Pancreas (tissue), 10 donors: ENCODE measurements at places on chromosomes 3 and 15. TPM values are rescaled to one million over a fixed set of nuclear protein-coding genes. Genes with fewer than 3 reads are reported as not detected.

The SLC22A14 gene
- total RNA-seq = 0.12 TPM

The CGNL1 gene
- 30.6 TPM for total RNA-seq

The TMCO5A gene
- not detected for total RNA-seq

The FEZF2 gene
- not detected for total RNA-seq

The ZNF385D gene
- 0.57 TPM for total RNA-seq

The ECE2 gene
- 8.4 TPM for total RNA-seq

The PLIN1 gene
- total RNA-seq = 0.47 TPM

The TMEM212 gene
- total RNA-seq = not detected

The ISLR2 gene
- total RNA-seq = 0.09 TPM

The ADAMTS9 gene
- total RNA-seq = 15.5 TPM

GRCh38 chr3:151345859-151346258, 16.5 kb upstream of the P2RY13 start:
- no peaks in the 10 kb centered on the region for H3K4me1 ChIP-seq
- no peak overlapping the region for H3K4me3 ChIP-seq
- H3K27me3 ChIP-seq = no peaks in the 10 kb centered on the region
- H3K27ac ChIP-seq = no peak overlapping the region
- H3K36me3 ChIP-seq = no peaks in the 10 kb centered on the region
- DNase-seq = no peak

DNA sequence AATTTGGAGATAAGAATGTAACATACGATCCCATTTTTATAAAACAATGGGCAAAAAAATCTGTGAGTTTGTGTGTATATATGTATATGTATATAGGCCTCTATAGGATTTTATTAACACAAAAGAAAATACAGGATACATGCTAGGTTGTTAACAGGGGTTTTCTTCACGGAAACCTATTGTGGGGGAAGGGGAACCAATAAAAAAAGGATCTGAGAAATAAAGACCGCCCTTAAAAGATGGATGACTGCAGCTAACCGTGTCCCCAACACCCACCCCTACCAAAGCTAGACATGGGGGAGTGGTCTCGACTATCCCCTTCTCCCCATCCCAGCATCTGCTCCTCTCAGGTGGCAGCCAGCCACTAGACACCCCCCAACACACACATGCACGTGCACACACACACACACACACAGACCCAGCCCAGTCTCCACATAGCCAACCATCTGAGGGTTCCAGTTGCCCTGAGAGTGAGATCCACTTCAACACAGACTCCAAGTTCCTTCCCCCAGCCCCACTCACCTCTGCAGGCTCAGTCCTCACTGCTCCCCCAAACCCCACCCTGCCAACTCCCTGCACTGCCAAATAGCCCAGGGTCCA, 132.9 kb downstream of the TPRA1 start:
- H3K4me1 ChIP-seq = no peaks in the 10 kb centered on the region
- H3K36me3 ChIP-seq = no peaks in the 10 kb centered on the region
- peaks cover 5% of the 10 kb centered on the region for H3K27me3 ChIP-seq
- no peak for DNase-seq
- H3K4me3 ChIP-seq = no peak overlapping the region
- H3K27ac ChIP-seq = no peak overlapping the region

DNA sequence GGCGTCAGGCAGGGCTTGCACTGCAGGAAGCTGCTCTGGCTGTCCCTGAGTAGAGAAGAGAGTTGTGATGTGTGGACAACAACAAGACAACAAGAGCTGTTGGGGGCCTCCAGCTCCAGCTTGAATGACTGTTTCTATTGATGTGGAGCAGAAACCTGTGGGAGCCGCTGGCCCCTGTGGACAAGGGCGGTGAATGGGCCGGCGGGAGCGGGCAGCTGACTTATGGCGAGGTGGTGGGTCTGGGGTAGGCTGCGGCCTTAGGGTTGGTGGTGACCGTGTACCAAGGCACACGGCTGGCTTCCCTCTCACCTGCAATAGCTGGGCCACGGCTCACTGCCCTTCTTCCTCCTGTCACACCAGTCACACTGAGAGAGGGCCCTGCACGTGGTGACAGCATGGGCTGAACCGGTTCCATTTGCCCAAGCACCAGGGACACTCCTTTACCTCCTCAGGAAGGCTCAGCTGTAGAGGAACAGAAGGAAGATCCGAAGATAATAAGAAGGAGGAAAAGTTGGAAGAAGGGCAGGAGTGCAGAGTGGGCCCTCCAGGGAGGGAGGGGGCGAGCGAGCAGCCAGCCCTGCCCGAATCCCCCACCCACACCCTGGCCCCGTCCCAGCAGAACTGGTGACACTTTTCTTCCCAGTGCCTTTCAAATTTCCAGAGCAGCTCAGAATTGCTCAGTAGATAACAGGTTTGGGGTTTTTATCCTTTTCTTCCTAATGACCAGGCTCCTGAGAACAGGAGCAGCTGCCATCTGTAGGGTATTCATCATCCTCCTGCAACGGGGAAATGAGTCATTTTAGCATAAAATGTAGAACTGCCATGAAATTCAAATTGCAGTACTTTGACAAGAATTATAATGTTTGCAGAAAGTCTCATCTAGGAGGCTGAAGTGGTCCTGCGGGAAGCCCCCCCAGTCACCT, 136.9 kb downstream of the TJP1 start:
- peaks cover 17% of the 10 kb centered on the region for H3K4me1 ChIP-seq
- H3K27ac ChIP-seq = no peak overlapping the region
- DNase-seq = peak; percentile 64
- H3K36me3 ChIP-seq = no peaks in the 10 kb centered on the region

DNA sequence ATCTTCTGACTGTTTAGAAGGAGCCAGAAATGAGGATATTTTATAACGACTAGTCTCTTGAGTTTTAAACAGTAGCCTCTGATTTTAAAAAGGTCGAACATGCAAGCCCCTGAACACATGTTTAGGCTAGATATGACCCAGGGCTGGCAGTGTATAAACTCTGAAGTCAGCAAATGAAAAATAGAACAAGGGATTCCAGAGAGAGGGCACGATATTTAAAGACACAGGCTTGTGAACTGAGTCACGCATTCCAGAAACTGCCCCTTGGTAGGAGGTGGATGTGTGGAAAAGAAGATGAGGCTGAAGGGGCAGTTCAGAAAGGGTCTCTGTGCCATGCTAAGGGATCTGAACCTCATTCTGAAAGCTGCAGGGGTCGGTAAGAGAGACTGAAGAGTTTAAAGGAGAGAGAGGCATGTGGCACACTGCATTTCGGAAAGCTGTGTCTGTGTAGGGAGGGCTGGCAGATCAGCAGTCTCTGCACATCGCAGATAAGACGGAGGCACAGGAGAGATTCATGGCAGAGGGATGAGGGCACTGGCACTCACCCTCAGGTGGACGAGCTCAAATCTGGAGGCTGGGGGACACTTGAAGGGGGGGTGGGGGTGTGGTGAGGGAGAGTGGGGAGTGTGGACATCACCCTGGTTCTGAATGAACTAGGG, 22.1 kb downstream of the ST8SIA2 start:
- H3K27ac ChIP-seq = no peak overlapping the region
- no peak overlapping the region for H3K4me3 ChIP-seq
- DNase-seq = no peak
- H3K4me1 ChIP-seq = no peaks in the 10 kb centered on the region
- H3K36me3 ChIP-seq = no peaks in the 10 kb centered on the region

GRCh38 chr3:129481766-129482332, 41.8 kb downstream of the IFT122 start:
- H3K27ac ChIP-seq = no peak overlapping the region
- no peaks in the 10 kb centered on the region for H3K4me1 ChIP-seq
- H3K36me3 ChIP-seq = peaks cover 48% of the 10 kb centered on the region
- H3K27me3 ChIP-seq = no peaks in the 10 kb centered on the region

DNA sequence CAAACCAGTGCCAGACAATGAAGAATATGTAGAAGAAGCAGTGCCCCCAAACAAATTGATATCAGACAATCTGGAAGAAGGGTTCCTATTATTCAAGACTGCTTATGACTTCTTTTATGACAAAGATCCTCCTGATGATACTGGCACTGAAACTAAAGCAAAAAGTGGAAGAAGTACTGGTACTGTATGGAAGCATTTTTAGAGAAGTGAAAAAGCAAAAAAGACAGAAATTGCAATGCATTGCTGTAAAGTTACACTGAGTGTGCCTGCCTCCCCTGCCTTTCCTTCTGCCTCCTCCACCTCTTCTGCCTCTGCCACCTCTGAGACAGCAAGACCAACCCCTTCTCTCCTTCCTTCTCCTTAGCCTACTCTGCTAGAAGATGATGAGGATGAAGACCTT, 167.6 kb downstream of the PLCL2 start:
- no peak for DNase-seq
- no peaks in the 10 kb centered on the region for H3K27me3 ChIP-seq
- H3K36me3 ChIP-seq = no peaks in the 10 kb centered on the region

GRCh38 chr15:82040862-82041261, 5.0 kb downstream of the MEX3B start:
- peaks cover 7% of the 10 kb centered on the region for H3K4me1 ChIP-seq
- no peaks in the 10 kb centered on the region for H3K36me3 ChIP-seq
- DNase-seq = peak; percentile 9
- no peaks in the 10 kb centered on the region for H3K27me3 ChIP-seq

- H3K4me1 ChIP-seq = no peaks in the 10 kb centered on the region
- no peak overlapping the region for H3K27ac ChIP-seq
- H3K27me3 ChIP-seq = no peaks in the 10 kb centered on the region
- no peak overlapping the region for H3K4me3 ChIP-seq
- no peak for DNase-seq
These were observed 27.1 kb downstream of the GPR171 start for GRCh38 chr3:151175952-151176351.

DNA sequence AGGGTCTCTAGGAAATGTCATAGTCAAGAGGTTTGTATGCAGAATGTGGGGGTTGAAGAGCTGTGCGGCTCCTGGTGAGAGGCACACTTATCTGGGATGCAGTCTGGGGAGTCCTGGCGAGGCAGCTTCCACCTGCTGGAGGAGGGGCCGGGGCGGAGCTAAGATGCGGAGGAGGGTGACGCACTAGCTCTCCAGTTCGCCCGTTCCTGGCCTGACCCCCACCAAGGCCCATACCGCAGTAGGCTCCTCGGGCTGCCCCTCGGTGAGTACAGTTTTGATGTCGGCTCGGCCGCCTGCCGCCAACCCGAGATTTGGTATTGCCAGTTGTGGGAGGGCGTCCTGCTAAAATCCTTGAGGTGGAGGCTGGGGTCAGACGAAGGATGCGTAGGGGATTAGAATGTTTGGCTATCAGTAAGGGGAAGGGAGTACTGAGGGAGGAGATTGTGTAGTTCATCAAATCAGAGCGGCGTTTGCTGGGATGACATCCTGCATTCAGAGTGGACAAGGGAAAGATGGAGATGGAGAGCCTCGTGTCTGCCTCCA, at the start of gene SCG5:
Gene SCG5 (plus strand): TSS at position 194 of the 543 bp plus-strand sequence. CDS start 1,883 bp downstream, outside the sequence.
- H3K4me1 ChIP-seq = peaks cover 4% of the 10 kb centered on the region
- no peaks in the 10 kb centered on the region for H3K36me3 ChIP-seq
- no peak within 1 kb of the TSS for H3K4me3 ChIP-seq
- no peaks in the 10 kb centered on the region for H3K27me3 ChIP-seq
- peak; percentile 51 for DNase-seq

DNA sequence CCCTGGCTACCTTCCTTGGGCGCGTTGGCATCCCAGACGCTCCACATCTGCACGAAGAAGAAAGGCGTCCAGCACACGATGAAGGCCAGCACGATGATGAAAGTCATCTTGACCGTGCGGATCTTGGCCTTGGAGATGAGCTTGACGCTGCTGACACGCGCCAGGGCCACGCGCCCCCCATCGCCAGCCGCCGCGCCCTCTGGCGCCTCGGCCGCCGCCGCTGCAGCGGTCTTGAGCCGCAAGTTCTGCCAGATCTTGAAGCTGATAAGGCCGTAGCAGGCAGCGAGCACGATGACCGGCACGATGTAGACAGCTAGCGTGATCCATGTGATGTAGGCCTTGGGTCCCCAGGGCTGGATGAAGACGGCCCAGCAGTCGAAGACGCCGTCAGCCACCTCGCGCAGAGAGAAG, 2.2 kb downstream of the OXTR start:
- peak overlapping the region; percentile 7 for H3K4me3 ChIP-seq
- no peaks in the 10 kb centered on the region for H3K36me3 ChIP-seq
- no peak overlapping the region for H3K27ac ChIP-seq
- H3K27me3 ChIP-seq = no peaks in the 10 kb centered on the region
- no peak for DNase-seq
- H3K4me1 ChIP-seq = no peaks in the 10 kb centered on the region

DNA sequence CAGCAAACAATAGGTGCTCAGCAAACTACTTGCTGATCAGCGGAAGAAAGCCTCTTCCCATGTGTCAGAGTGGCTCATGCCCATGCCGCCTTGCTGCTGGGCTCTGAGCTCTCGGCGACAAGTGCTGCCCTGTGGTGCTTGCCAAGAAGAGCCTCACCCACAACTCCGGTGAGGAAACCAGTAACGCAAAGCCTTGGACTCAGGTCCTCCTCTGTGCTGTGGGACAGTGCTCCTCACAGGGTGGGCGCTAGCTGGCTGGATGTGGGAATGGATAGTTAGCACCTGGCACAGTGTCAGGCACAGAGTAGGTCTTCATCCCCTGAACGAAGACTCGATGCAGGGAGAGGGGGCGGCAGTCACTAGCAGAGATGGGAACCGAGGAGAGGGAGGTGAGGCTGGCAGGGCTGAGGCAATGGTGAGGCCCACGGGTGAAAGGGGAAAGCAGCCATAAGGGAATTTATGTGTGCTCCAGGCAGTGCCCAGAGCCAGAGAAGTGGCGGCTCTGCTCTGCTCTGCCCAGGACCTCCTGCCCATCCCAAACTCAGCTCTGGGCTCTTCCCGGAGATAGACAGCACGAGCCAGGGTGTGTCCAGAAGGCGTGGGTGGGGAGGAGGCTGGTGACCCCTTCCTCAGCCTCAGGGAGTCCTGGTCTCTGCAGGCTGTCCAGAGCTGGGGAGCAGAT, 55.7 kb downstream of the IQSEC1 start:
- H3K27ac ChIP-seq = no peak overlapping the region
- no peak overlapping the region for H3K4me3 ChIP-seq
- no peak for DNase-seq
- H3K27me3 ChIP-seq = no peaks in the 10 kb centered on the region
- H3K36me3 ChIP-seq = no peaks in the 10 kb centered on the region

DNA sequence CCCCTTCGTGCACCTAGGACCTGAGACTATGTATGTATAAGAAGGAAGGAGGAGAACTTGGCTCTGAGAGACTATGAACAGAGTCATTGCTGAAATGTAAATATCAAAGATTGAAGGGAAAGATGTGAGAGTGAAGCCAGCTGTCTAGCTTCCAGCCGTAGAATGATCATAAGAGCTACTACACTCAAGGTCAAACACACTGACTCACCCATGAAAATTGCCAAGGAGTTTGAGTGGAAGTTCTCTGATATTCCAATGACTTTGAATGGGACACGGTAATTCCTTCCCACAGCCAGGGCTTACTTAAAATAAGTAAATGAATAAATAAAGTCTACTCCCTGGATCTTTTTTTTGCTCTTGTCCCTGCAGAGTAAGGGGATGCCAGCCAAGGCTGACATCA, 398.9 kb upstream of the TPRG1 start:
- H3K27me3 ChIP-seq = no peaks in the 10 kb centered on the region
- H3K4me3 ChIP-seq = no peak overlapping the region
- H3K27ac ChIP-seq = no peak overlapping the region
- peaks cover 27% of the 10 kb centered on the region for H3K4me1 ChIP-seq

GRCh38 chr3:45592405-45592804, 2.1 kb upstream of the LIMD1 start:
- peaks cover 13% of the 10 kb centered on the region for H3K4me1 ChIP-seq
- H3K36me3 ChIP-seq = no peaks in the 10 kb centered on the region
- H3K27ac ChIP-seq = no peak overlapping the region
- no peaks in the 10 kb centered on the region for H3K27me3 ChIP-seq
- no peak overlapping the region for H3K4me3 ChIP-seq
